Thoracic aorta (tissue), 2 donors: ENCODE measurements at places on chromosomes 16 and 17. TPM values are rescaled to one million over a fixed set of nuclear protein-coding genes. Genes with fewer than 3 reads are reported as not detected.

Gene SEPTIN1
- total RNA-seq: 4.2 TPM

Gene CTF1
- total RNA-seq: 3.8 TPM

Gene KRT14
- 6.9 TPM for total RNA-seq

Gene TBCD
- total RNA-seq: 55.0 TPM

Gene NETO2
- 0.78 TPM for total RNA-seq

Gene TMEM114
- total RNA-seq: not detected

Gene KRTAP17-1
- total RNA-seq: not detected

Gene RNF43
- total RNA-seq: under 0.01 TPM

Gene TTYH2
- 3.3 TPM for total RNA-seq

Gene VTN
- total RNA-seq: 3.1 TPM

Gene GPR142
- not detected for total RNA-seq

Gene FAM20A
- total RNA-seq: 24.8 TPM

Gene C16orf89
- total RNA-seq: 21.4 TPM

Gene TLCD2
- 8.3 TPM for total RNA-seq

Gene CLEC3A
- total RNA-seq: not detected

Gene AATK
- total RNA-seq: 6.1 TPM

Gene SPNS3
- total RNA-seq: 1.9 TPM

Gene KCNG4
- not detected for total RNA-seq

Gene UTS2R
- 0.27 TPM for total RNA-seq

Gene TEX19
- not detected for total RNA-seq

Gene CDK5RAP3
- 125 TPM for total RNA-seq

Gene PRR35
- total RNA-seq: 0.42 TPM

Gene PRCD
- 1.9 TPM for total RNA-seq

Gene DPEP3
- not detected for total RNA-seq
